Trophoblast cell (in vitro differentiated cells and primary cell): ENCODE measurements at places on chromosomes 5 and 9.

GRCh38 chr9:138044485-138045383 lies 167.2 kb downstream of the CACNA1B start:
- no peak for DNase-seq

DNA sequence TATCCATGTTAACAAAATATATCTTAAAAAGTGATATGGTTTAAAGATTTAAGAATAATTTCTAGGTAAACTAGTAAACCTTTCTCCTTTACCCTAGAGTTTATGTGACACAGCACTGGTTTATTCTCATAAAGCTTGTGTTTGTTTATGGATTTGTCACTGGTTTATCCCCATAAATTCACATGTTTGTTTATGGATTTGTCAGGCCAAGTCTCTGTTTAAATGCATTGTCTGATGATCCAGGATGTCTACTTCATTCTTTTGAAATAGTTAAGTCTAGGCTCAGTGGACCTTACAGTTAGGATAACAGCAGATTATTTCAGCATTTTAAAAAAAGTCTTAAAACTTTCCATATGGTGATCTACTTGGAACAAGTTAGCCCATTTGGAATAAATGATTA lies 334.0 kb downstream of the ARRDC3 start:
- DNase-seq, result no peak

DNA sequence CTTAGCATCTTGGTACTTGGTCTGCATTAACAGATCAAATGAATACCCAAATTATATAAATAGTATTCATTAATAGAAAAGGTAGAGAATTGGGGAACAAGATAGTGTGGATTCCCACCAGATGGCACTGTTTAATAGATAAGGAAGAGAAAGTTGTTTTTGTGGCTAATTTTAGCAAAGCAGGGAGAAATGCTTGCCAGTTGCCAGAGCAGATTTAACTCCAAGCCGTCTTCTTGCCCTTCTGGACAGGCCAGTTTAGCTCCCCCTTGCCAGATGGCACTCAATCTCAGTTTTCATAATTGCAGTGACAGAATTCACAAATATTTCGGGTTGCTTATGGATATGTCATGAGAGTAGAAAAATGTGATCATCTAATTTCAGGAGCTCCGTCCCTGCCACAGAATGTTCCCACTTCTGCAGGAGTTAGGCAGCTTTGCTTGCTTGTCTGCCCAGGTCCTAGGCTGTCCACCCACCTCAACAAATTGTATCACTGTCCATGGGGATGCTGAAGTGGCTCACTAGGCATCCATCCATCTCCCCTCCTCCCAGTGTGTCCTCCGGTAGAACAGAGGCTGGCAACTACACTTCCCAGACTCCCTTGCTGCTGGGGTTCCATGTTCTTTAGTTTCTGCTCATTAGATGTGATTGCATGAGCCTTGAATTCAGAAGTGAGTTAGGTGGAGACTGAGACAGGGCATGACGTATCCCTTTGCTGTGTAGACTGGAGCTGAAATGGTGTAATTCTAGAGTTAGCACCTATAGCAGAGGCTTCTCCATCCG lies 11.8 kb upstream of the HEXB start:
- DNase-seq, result no peak

DNA sequence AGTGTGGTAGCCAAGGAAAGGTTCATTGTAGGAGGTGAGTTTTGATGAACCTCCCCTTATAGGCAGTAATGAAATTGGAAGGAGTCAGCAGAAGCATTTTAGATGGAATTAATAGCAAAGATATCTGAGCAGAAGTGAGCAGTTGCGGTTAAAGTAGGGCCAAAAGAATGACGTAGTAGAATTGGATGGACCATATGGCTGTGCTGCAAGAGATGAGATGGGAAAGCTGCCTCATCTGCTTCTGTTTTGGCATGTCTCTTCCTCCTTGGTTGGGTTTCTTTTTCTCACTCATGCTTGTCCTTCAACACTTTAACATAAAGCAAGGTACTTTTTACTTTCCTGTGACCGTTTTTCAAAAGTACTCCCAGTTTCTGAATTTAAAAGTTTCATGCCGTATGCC lies 55.8 kb downstream of the AQP7 start:
- DNase-seq, result no peak

DNA sequence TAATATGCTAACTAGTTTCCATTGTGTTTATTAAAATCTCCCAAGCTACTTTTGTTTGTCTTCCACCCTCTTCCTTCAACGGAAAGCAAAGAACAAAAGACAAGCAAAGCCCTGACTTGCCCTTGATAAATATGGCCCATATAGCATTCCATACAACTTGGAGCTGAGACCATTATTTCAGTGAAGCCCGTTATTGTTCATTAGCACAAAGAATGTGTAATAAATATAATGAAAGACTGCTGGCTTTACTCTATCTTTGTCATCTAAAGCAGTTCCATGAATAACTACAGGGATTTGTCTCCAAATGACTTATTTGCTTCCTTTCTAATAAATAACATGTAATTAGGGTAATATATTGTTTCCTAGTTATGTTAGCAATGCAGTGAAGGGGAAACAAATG lies 270.7 kb upstream of the TLE4 start:
- DNase-seq, result no peak

DNA sequence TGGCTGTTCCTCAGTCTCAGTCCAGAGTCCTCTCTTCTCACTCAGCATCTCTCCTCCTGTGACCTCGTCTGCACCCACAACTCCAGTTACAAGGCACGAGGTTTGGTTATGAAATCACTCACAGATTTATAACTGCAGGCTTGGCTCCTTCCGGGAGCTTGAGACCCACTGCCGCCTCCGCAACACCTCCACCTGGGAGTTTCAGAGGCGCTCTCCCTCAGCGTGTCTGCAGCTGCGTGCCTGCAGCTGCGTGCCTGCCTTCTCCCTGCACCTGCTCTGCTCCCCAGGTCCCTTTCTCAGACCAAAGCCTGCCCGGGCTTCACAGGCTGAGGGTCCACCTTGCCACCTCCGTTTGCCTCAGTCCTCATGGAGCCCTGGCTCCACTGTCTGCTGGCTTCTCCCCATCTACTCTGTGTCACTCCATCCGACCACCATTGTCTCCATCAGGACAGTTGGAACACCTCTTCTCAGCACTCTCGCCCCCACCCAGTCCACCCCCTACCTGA lies 51.5 kb downstream of the HRH2 start:
- DNase-seq, result no peak

DNA sequence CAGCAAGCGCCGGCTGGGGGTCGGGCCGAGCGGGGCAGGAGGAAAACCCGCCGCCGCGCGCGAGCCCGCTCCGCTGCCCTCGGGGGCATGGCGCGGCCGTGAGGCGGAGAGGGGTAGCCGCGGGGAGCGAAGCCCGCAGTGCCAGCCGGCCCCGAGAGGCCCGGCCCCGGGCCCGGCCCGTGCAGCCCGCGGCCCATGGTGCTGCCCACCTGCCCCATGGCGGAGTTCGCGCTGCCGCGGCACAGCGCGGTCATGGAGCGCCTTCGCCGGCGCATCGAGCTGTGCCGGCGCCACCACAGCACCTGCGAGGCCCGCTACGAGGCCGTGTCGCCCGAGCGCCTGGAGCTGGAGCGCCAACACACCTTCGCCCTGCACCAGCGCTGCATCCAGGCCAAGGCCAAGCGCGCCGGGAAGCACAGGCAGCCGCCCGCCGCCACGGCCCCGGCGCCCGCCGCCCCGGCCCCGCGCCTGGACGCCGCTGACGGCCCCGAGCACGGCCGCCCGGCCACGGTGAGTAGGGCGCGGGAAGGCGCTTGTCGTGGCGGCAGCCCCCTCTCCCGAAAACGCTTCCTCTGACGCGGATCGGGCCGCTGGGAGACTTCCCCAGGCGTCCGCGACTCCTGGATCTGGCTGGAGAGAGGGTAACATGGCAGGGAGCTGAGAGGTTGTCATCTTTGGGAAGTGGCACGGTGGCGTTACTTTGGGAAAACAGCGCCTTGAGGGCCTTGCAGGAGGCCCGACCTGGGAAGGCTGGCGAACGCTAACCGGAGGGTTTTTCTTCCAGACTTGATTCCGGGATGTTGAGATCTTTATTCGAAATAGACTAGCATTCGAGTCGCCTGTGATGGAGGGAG lies 523 bp downstream of the MAML1 start:
- DNase-seq, result peak; percentile 14

DNA sequence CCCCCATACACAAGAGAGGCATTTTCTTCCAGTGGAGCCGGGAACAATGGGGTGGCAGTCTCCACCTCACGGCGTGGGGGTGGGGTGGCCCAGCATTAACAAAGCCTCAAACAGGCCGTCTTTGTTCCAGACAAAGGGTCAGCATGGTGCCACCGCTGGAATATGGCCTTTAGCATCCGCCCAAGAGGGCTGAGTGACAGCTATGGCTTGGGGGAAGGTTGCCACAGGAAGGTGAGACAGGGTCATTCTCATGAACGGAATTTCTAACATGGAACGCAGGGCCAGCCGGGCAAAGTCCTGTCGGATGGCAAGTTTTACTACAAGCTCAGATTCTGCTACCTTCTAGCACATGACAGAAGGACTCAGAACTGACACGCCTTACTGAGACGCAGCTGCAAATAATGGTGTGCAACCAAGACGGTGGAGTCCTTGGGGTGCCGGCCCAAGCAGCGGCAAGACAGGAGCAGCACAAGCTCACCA lies 64.0 kb downstream of the OTULIN start:
- DNase-seq, result no peak

GRCh38 chr9:107455425-107456135 lies 34.0 kb downstream of the KLF4 start:
- no peak for DNase-seq

DNA sequence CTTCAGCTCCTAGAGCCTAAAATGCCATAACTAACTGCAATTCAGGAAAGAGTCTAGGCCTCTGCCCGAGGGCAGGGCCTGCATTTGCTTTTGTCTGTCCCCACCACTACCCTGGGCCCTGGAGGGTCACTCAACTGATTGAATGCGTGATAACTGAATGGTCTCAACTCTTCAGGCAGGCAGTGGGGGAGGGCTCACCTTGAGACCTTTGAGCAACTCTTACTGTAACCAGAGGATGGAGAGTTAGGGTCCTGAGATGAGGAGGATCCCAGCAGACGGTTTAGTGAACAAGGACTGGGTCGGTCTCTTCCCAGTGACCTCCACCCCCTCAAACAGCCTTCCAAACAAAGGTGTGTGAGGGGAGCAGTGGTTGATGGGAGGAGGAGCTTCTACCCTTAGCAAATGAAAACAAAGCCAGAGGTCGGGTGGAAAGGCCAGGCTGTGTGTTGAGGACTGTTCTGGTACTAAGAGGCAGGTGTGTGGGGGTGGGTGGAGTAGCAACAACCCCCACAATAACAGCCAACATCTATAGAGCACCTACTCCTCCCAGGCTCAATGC lies 59.4 kb downstream of the CXXC5 start:
- DNase-seq, result no peak

DNA sequence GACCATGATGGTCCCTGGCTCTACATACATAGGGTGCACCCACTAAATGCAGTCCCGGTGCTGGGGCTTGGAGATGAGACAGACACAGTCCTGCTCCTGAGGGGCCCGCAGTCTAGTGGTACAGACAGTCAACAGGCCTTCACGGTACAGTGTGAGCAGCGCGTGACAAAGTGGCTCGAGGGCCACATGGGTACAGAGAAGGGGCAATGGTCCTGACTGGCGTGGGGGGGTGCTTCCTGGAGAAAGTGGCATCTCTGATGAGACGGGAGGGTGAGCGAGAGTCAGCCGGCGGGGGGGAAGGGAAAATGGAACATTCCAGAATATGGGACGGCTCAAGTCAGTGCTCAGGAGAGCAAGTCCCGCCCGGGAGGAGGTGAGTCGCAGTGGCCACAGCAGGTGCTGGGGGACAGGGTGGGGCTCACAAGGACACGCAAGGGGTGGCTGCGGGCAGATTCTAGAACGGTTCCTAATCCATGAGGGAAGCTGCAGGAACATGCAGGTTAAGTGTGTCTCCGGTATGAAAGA lies 38.0 kb downstream of the WHRN start:
- no peak for DNase-seq

DNA sequence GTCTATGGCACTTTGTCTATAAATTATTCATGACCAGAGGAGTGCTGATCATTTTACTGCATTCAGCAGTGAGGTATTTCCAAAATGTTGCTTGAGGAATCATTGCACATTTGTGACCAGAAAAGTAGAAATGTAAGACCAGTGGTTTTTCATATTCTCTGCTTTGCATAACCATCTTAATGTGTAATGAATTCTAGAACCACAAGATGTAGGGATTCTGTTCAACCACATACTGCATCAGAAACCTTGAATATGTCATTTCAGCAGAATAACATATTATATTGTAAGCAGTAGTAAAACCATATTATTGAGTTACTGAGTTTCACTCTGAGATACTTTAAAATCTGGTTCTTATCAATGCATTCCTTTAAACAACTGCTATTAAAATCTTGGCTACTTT lies 1243.4 kb downstream of the MAT2B start:
- no peak for DNase-seq

DNA sequence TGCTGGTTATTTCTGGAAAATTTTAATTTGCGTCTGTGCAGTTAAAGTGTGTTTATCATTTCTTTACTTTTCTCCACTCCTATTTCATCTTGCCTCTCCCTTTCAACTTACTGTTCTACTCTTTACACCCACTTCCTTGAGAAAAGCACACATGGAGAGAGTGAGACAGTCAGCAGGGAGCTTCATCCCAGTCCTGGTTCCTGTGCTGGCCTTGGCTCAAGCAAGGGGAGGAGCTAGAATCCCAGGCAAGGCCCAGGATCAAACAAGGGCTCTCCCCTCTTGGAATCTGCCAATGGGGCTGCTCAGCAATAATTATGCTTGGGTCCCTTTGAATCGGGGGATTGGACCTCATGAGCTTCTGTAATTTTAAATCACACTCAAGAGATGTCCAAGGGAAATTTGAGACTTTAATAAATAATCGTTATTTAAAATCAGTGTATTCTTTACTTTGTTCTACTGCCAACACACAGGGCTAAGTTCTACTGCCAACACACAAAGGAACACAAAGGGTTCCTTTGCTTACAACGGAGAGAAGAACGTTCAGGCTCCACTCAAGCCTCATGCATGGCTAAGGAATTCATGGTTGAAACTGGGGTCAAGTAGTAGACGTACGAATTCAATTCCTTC lies 439.3 kb upstream of the DAB2 start:
- no peak for DNase-seq

GRCh38 chr5:137024044-137024443 lies 475.1 kb downstream of the SPOCK1 start:
- DNase-seq, result no peak

DNA sequence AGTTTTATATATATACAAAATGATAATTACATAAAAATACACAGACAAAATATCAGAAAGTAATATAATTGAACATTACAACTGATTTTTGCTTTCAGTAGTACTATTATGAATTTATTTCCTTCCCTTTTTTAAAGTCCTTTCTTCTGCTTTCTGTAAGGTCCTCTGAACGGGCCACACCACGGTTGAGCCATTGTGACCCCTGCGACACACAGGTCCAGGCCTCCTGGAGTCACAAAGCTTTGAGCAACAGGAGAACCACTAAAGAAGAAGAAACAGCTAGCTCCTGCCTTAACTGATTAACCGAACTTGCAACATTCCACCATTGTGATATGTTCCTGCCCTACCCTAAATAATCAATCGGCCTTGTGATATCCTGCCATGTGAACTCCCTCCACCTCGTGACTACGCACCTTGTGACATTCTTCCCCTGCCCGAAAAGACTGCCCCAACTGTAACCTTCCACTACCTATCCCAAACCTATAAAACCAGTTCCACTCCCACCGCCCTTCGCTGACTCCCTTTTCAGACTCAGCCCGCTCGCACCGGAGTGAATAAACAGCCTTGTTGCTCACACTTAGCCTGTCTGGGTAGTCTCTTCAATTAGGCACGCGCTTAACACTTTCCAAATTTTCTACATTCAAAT lies 375.0 kb upstream of the RFX3 start:
- no peak for DNase-seq
